ENCODE measurements at places on chromosomes 16 and 17.

DNA sequence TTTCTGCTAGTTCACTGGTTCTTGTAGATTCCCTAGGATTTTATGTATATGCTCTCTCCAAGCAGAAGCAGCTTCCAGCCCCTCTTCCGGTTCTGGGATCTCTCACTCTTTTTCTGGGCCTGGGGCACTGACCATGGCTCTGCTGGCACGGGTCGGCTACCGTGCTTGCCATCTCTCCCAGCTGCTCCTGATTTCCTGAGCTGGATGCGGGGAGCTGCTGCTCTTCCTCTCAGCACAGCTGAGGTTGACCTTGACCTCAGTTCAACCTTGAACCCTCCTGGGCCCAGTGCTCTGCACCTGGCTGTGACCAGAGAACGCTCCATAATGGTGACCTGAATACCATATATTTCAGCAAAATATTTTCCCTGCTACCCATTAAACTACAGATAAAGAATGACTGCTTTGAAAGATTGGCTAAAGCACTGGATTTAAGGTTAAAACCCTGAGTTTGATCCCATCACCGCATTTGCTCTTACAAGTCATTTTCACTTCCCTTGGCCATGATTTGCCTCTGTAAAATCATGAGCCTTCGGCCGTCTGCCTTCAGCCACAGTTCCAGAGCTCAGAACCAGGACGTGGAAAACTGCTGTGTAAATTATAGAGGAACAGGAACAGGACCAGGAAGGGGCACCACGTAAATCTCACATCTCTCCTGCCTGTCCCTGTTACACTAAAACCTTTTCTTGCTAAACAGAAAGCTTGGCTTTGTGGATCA is 130.8 kb upstream of the CHMP6 start:
- DNase-seq, result no peak

- no peak for DNase-seq
Measured at GRCh38 chr17:77325577-77326075, 184.9 kb downstream of the SEC14L1 start.

DNA sequence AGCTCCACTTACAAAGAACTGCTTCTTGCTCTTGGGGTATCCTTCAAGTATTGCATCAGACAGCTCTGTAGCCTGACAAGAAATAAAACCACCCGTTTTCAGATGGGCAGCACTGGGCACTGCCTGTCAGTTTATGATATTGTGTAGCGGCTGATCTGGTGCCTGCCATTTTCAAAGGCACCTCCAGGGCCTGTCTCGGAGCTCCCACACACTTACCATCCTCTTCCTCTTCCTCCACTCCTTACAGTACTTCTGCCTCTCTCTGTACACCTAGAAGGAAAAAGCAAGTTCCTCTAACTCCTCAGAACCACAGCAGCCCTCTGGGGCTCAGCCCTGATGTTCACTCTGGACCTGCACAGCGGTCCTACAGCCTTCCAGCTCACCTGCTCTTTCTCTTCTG is 4.4 kb downstream of the PSMC3IP start:
- no peak for DNase-seq

GRCh38 chr17:7177191-7177953 is 1.8 kb downstream of the ASGR1 start:
- peak; percentile 74 for DNase-seq

DNA sequence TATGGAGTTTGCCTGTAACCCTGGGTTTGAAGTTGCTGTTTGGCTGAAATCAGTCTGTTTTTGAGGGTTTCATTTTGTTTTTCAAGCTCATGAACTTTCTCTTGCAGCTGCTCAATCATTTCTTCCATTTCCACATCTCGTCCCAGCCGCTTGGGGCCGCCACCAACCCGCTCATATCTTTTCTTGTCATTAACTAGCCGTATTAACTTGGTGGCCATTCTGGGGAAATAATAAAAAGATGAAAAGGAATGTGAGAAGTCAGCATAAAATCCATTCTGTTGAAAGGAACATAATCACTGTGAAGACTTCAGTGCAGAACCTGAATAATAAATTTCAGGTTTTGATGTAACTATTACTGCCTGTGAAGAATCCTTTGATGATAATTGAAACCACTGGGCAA is 11.5 kb downstream of the RPGRIP1L start:
- DNase-seq, result no peak

DNA sequence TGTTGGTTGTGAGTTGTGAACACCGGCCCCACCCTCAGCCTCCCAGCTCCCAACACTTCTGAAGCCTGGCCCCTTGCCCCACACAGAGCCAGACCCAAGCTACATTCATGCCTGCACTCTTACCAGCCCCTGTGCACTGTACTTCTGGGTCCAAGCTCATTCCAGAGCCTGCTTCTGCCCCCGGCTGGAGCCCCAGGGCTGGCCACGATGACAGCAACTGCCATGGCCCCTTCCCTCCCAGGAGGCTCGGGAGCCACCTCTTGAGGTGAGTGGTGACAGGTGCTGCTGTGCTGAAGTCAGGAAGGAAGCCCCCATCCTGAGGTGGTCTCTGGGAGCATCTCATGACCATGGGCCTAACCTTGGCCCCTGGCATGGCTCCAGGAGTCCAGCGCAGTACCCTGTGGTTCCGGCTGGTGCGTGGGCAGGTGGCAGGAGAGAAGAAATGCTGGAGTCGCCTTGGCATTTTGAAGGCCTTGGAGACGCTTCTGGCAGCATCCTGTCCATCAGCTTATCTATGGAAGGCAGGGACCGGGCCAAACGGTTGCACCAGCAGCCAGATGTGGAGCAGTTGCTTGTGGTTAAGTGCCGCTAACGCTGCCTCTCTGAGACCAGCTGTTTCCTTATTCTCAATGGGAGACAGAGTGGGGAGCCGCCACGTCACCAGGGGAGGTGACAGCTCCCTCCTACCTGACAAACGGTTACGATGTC is 3.9 kb upstream of the CDT1 start:
- DNase-seq, result peak; percentile 57

- no peak for DNase-seq
Measured at GRCh38 chr17:9370467-9370866, 205.2 kb downstream of the STX8 start.

- DNase-seq, result no peak
Measured at GRCh38 chr17:58375256-58375655, 23.3 kb upstream of the SUPT4H1 start.

GRCh38 chr16:27129401-27129800 is 62.7 kb downstream of the C16orf82 start:
- no peak for DNase-seq

GRCh38 chr17:64172510-64172909 is 42.6 kb upstream of the ERN1 start:
- no peak for DNase-seq

GRCh38 chr17:74951680-74952421 is 16.2 kb downstream of the OTOP3 start:
- DNase-seq, result no peak

GRCh38 chr17:4249452-4250029 is 14.2 kb downstream of the ANKFY1 start:
- DNase-seq, result no peak

GRCh38 chr16:90081606-90081970 is 4.5 kb upstream of the PRDM7 start:
- no peak for DNase-seq

GRCh38 chr17:40316571-40317344 is 7.8 kb downstream of the RARA start:
- no peak for DNase-seq

- no peak for DNase-seq
Measured at GRCh38 chr16:13042291-13042685, 140.9 kb downstream of the SHISA9 start.

GRCh38 chr17:72838068-72838467 is 254.4 kb downstream of the SLC39A11 start:
- no peak for DNase-seq

- no peak for DNase-seq
Measured at GRCh38 chr17:81306491-81306890, 11.4 kb upstream of the SLC38A10 start.

- no peak for DNase-seq
Measured at GRCh38 chr17:75077072-75077495, 10.7 kb upstream of the SLC16A5 start.

DNA sequence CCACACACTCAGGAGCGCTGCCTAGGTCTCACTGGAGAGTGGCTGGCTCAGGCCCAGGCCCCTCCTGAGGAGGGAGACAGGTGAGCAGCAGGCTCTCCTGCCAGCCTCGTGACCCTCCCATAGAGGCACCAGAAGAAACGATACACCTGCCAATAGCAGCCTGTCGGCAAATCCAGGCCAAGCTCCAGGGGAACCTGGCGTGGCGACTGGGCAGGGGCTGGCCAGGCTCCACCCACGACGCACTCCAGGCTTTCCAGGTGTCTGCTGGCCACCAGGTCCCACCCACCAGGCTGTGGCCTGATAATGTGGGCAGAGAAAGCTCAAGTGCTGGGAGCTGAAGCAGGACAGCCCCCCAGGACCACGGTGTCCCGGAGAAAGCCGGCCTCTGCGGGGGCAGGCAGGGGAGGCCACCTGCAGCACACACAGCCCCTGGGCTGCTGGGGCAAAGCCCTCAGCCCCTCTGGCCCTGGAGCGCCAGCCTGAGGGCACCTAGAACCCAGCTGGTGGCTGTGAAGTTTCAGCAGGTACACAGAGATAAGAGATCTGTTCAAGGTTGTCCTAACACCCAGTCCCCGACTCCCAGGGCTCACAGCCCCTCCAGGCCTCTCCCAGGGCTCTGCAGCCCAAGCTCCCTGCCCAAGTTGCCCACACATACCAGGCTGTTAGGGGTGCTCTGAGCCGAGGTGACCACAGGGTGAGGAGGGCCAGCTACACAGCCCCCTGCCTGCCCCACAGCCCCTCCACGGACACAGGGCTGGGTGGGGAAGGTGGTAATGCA is 2.4 kb downstream of the PGAP6 start:
- no peak for DNase-seq

GRCh38 chr17:59369031-59369975 is 37.8 kb downstream of the YPEL2 start:
- DNase-seq, result no peak

- no peak for DNase-seq
Measured at GRCh38 chr17:70517816-70518215, 348.5 kb downstream of the KCNJ2 start.

GRCh38 chr16:63069047-63069446 is 1032.8 kb upstream of the CDH8 start:
- no peak for DNase-seq

DNA sequence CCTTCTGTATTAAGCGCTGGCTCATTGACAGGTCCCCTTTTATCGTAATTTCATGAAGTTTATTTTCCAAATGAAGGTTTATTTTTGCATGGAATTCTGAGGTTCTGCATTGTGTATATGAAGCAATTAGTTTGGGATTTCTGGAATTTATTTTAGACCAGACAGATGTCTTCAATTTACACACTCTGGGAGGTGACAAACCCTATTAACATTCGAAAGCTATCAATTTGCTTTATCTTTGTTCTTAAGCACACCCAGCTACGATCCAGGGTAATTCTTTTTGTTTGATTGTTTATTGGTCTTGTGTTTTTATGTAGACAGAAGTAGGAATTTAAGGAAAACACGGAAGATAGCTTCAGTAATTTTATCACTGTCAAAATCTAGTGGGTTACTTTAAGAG is 264.6 kb downstream of the HS3ST3A1 start:
- no peak for DNase-seq

GRCh38 chr17:2083613-2084035 is 28.7 kb downstream of the HIC1 start:
- DNase-seq, result no peak

DNA sequence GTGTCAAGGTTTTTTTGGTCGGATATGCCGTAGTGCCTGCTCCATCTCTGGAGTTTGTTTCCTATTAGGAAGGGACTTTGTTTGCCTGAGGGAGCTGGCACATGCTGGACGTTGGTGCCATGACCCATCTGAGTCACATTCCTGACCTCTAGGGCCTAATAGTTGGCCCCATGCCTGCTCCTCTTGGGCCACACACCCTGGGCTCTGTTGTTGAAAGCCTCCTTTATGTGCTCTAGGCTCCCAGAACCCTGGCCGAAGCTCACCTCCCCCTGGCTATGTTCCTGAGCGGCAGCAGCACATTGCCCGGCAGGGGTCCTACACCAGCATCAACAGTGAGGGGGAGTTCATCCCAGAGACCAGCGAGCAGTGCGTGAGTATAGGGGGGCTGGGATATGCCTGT is 18.4 kb downstream of the LIMD2 start:
- no peak for DNase-seq

GRCh38 chr16:49854796-49855203 is 1.1 kb downstream of the ZNF423 start:
- DNase-seq, result no peak

- peak; percentile 81 for DNase-seq
Measured at GRCh38 chr17:7213895-7214299, 5.7 kb downstream of the DLG4 start.

DNA sequence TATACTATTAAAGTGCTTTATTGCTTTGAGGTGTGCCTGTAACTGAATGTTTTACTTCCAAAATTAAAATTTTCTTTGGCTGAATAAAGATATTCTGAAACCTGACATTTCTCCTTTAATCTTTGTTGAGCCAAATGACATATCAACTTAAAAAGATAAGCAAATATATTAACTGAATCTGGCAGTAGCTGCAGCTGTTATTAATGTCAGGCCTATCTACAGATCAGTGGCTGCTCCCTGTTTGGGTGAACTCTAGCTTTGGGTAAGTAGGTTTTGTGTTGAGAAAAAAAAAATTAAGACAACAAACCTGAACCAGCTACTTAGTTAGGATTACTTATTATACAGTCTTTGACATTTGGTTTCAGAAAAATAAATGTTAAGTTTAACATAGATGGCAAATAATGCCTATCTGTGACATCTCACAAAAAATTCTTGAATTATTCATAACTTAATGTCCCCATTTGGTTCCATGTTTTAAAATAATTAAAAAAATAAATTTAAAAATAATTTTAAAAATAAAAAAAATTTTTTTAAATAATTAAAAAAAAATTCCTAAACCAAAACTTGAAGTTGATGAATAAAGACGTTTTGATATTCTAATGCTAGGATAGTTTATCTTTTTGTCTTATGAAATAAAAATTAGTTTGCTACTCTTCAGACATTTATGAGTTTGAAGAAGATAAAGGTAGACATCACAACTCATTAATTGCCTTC is 19.8 kb downstream of the CPD start:
- no peak for DNase-seq

- peak; percentile 49 for DNase-seq
Measured at GRCh38 chr16:3461151-3461550, 17.7 kb downstream of the NAA60 start.

DNA sequence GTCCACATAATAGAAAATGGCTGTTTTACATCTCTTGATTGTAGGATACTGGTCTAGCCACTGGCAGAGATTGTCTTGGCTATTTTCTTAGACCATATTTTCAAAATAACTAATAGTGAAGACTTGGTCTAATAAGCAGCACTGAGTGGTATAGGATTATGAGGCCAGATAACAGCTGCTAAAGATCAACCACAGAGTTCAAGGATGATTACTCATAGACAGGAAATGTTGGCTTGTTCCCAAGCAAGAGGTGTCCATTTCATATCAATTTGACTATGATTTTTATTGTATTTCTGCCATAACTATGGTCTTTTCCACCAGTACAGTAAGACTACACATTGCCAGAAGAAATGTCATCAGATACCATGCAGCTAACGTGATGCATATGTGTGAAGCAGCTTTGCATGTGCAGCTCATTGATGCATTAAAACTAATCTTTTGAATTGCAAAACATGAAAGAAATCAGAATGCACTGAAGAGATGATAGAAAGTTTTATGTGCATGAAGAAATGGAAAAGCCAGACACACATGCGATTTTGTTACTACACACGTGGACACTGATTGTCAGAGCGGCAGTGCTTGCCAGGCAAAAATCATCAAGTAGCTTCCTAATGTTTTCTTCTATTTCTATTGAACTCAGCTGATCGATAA is 693.3 kb downstream of the CDH11 start:
- no peak for DNase-seq

Data from activated CD4-positive, alpha-beta T cell treated with anti-CD3 and anti-CD28 coated beads, Interleukin-2, amount 10 ng/mL, durations not matched to agents 7 days and 5 days (primary cell).